ENCODE measurements at places on chromosomes 6 and 20.

GRCh38 chr6:140480852-140481251 lies 1106.4 kb upstream of the CITED2 start:
- DNase-seq, result no peak

GRCh38 chr20:44097521-44098255 lies 89.3 kb downstream of the JPH2 start:
- no peak for DNase-seq

DNA sequence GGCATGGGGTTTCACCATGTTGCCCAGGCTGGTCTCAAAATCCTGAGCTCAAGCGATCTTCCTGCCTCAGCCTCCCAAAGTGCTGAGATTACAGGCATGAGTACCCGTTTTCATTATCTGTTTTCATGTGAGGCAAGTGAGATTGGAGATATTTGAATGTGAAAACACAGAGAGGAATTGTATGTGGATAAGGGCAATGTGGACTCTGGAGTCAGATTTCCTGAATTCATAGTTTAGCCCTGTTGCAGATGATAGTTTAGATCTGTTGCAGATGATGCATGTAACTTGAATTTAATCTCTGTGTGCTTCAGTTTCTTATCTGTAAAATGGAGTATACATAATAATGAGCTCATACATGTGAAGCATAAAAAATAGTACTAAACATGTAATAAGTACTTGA lies 3.7 kb downstream of the SMPDL3A start:
- no peak for DNase-seq

- DNase-seq, result no peak
These were observed 12.8 kb upstream of the ZNFX1 start for GRCh38 chr20:49290608-49291191.

GRCh38 chr6:20033697-20034407 lies 178.4 kb downstream of the MBOAT1 start:
- no peak for DNase-seq

DNA sequence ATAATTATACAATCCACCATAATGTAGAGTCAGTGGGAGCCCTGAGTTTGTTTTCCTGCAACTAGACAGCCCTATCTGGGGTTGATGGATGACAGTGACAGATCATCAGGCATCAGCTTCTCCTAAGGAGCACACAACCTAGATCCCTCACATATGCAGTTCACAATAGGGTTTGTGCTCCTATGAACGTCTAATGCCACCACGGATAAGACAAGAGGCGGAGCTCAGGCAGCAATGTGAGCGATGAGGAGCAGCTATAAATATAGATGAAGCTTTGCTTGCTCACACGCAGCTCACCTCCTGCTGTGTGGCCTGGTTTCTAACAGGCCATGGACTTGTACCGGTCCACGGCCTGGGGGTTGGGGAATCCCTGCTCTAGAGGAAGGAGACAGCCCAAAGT lies 25.9 kb downstream of the EDEM2 start:
- no peak for DNase-seq

DNA sequence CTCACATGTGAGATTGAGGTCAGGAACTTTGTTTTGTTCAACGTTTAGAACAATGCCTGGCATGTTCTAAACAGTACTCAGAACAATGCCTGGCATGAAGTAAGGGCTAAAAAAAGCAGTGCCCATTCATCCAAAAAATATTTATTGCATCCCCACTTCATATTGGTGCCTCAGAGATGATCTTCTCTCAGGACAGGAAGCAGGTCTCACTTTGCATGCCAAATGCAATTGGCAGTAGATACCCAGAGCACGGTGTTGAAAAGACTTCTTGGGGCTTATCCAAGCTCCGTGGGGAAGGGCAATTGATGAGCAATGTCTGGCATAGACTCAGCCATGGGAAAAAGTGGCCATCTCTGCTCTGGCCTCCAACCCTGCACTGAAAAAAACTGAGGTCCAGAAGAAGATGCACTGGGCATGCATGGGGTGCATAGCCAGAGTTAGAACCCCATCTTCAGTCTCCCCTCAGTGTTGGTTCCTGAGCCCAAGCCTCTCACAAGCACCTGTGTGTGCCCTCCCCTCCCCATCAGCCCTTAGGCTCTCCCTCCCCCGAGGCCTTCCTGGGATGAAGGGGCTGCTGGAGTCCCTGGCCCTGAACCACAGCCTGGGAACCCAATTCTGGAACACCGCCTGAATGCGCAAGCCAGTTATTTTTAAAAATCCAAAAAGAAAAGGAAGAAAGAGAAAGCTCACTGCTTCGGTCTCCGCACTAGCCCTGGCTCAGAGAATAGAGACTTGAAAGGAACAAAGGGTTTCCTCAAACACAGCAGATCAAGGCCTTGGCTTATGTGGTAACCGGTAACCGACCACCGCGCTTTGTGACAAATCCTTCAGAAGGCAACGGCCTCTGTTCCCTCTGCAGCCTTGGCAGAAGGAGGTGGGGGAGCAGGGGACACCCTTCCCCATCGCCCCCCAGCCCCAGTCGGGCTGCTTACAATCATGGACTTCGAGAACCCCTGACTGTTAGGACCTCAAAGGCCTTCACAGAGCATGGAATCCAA lies 78.5 kb upstream of the SIRPA start:
- DNase-seq, result no peak

DNA sequence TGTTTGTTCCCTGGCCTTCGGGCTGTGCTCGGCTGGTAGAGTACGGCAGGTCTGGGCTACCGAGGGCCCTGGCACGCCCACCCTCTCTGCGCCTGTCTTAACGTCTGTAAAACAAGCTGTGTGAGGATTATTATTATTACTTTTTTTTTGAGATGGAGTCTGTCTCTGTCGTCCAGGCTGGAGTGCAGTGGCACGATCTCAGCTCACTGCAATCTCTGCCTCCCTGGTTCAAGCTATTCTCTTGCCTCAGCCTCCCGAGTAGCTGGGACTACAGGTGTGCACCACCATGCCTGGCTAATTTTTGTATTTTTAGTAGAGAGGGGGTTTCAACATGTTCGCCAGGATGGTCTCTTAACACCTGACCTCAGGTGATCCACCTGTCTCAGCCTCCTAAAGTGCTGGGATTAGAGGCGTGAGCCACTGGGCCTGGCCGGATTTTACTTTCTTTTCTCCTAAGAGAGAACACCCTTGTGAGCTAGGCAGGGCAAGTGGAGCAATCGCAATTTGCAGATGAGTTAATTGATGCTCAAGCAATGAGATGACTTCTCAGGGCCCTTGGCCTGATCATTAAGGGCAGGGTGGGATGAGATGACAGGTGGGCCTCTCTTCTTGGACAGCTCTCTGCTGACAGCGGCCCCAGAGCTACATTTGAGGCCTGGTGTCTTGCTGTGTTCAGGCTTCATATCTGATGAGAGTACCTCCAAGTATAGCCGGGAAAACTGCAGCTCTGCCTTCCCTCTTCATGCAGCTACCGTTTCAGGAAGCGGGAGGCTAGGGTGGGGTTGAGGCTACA lies 859 bp upstream of the SMIM29 start:
- no peak for DNase-seq

DNA sequence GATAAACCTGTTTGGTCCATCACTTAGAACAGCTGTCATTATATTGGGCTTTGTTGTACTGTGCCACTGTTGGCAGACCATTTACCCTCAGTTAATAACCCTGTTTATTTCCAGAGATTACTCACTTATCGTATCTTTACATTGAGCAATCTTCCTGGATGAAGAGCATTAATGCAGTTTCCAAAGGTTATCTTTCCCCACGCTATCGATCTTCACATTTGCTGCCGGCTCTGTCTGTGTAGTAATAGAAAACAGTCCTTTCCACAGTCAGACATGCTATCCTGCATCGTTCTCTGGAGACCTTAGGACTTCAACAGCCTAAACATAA lies 27.4 kb downstream of the GHRH start:
- DNase-seq, result no peak

DNA sequence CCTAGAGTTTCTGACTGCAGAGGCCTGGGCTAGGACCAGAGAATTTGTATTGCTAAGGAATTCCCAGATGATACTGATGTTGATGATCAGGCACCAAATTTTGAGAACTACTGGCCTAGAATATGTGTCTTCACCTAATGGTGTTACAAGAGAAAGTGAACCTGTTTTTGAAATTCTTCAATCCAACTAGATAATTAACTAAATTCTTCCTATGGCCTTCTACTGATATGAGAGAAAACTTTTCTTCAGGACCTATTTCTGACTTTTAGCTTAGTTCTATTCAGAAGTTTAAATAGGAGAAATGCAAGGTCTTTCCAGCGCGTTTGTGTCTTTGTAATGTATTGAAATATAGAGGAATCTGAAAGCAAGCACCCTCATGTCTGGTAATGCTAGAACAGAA lies 7.3 kb downstream of the NKAIN2 start:
- no peak for DNase-seq

- DNase-seq, result no peak
These were observed 8.6 kb downstream of the GJA1 start for GRCh38 chr6:121443971-121444541.

GRCh38 chr6:8435093-8435844 lies at the start of gene SLC35B3:
SLC35B3 (minus strand) TSS chr6:8435545.
- DNase-seq, result peak; percentile 70
